ENCODE measurements at places on chromosomes 7 and 10.

DNA sequence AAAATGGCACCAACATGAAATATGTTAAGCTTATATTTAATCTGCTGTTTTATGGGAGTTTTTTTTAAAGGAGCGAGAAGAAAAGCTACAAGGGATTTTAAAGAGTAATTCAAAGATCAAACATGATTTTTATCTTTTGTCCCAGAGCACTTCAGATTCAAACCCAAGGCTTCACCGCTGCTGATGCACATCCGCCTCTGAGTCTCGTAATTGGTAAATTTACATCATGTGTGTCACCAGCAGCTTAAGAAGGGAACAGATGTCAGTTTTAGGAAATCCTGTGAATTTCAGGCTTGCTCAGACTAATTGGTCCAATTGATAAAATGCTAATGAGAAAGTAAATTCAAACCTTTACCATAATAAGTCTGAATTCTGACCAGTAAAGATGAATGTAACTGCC, 406.3 kb downstream of the GFRA1 start:
- DNase-seq, result no peak

DNA sequence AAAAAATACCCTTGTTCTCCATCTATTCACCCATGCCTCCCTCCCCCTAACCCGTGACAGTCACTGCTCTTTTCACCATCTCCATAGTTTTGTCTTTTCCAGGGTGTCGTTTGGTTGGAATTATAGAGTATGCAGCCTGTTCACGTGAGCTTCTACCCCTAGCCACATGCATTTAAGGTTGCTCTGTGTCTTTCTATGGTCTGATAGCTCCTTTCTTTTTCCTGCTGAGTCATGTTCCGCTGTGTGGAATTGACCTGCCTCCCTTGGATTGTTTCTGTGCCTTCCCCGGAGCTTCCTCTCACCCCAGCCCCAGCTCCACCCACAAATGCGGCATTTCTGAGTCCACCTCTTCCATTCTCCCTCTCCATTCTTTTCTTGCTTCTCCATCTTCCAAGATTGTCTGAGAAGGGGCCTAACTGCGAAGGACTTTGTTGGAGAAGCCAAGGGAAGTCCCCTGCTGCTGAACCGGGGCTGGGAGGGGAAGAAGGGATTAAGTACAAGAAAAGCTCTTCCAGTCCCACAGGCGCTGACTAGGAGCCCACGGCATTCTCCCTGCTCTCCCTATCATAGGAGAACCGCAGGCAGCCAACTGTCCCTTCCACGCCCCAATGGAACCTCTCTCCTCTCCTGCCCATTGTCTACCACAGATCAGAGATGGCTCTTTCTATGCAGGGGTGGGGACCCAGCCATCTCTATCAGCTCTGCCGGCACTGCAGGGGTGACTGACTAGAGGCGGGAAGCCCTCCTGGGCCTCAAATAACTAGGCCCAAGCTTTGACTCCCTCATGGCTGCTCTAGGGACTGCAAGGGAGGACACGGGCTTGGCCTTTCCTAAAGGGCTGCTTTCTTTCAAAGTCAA, 87.5 kb upstream of the ANLN start:
- no peak for DNase-seq

- DNase-seq, result no peak
These were observed 123.0 kb upstream of the FZD8 start for GRCh38 chr10:35765066-35765527.

GRCh38 chr7:128920913-128921582, 10.5 kb upstream of the KCP start:
- DNase-seq, result no peak

- DNase-seq, result no peak
These were observed 407.5 kb upstream of the AUTS2 start for GRCh38 chr7:69190763-69191162.

- no peak for DNase-seq
These were observed 451.3 kb upstream of the MBL2 start for GRCh38 chr10:53223851-53224250.

DNA sequence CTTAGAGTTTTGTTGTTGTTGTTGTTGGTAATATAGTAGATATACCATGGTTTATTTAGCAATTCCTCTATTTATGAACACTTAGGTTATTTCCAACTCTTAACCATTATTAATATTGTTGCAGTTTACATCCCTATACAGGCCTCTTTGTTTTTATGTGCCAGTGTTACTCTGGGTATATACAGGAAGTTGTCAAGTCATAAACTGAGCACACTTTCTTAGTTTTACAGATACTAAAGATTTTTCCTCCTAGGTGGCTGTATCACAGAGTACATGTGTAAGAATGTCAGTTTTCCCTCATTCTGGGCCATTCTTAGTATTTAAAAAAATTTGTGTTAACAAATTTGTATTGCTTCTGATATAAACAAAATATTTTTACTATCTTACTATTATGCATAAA, 128.4 kb downstream of the ARL4A start:
- no peak for DNase-seq

DNA sequence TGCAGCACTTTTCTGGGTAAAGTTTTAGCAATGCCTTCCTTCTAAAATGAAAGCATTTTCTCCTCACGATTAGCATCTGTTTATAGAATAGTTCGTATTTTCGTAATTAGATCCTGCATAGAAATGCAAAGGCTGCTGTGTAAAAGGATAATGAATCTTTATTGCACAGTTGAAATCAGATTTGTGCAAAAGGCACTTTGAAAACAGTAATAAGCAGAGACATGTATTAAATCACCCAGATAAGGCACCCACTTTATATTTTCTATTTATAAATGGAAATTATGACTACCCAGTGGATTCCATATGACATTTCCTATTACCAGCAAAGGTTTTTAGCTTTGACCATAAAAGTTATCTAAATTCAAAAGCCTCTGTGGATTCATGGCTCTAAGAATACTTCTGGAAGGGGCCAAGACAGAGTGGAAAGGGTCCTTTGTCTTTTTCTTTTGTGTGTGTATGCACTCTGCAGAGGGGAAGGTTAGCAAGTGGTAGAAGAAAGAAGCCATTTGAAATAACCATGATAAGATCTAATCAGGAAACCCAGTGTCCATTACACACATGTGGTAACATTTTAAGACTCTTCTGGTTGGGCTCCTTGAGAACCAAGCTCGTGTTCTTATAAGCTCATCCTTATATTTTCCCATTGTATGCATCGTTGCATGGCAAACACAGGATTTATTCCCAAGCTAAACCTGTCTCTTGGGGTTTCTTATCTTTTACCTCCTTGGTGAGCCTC, 612.1 kb downstream of the AUTS2 start:
- no peak for DNase-seq

- DNase-seq, result no peak
These were observed 10.7 kb upstream of the UCN3 start for GRCh38 chr10:5354068-5354467.

DNA sequence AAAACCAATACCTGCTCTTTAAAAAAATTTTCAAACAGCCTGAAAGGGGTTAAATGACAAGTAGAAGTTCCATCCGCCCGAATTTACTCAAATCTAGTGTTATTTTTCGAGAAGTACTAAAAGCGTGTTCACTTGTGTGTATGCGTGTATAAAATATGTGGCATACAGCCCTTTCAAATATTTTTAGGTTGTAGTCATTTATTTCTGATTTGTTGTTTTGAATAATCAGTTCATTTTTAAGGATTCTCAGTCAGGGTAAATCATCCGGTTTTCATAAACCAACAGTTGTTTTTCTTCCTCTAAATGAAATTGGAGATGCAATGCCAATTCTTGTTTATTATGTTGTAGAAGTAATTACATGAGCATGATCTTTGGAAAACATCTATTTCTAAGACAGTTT, 6.9 kb upstream of the SUN1 start:
- no peak for DNase-seq

DNA sequence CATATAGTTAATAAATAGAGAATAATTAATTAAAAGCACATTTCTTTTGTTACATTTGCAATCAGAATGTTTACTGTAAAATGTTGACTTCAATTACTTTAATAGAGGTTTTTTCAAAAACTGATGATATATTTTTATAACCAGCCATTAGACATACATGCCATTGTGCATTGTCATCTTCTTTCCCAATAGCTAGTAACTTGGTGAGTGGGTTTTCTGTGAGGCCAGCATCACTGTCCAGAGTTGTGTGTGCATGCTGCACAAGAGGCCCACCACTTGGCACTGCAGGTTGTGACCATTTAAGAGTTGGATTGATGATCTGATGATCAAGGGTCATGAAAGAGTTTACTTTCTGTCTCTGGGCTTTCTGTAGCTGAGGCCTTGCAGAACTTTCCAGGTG, 46.5 kb downstream of the TFEC start:
- no peak for DNase-seq

GRCh38 chr7:120740348-120740747, 117.6 kb downstream of the TSPAN12 start:
- no peak for DNase-seq

- no peak for DNase-seq
These were observed 908.0 kb upstream of the SORCS1 start for GRCh38 chr10:108072466-108072865.

DNA sequence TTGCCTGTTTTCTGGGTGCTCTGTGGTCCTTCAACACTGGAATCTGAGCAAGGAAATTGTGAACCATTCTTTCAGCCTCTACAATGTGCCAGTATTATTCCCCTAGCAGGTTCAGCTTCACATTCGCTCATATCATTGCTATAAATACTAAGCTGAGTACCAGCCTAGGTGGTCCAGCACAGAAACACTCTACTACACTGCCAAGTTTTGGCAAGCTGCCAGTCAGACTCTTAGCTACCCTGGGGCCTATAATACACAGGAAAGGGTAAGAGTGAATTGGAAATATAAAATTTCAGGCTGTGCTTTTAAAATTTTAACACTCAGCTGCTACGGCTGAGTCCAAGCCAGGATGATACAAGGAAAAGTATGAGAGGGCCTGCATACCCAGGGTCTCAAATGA, 49.9 kb upstream of the PPP1R3A start:
- no peak for DNase-seq

DNA sequence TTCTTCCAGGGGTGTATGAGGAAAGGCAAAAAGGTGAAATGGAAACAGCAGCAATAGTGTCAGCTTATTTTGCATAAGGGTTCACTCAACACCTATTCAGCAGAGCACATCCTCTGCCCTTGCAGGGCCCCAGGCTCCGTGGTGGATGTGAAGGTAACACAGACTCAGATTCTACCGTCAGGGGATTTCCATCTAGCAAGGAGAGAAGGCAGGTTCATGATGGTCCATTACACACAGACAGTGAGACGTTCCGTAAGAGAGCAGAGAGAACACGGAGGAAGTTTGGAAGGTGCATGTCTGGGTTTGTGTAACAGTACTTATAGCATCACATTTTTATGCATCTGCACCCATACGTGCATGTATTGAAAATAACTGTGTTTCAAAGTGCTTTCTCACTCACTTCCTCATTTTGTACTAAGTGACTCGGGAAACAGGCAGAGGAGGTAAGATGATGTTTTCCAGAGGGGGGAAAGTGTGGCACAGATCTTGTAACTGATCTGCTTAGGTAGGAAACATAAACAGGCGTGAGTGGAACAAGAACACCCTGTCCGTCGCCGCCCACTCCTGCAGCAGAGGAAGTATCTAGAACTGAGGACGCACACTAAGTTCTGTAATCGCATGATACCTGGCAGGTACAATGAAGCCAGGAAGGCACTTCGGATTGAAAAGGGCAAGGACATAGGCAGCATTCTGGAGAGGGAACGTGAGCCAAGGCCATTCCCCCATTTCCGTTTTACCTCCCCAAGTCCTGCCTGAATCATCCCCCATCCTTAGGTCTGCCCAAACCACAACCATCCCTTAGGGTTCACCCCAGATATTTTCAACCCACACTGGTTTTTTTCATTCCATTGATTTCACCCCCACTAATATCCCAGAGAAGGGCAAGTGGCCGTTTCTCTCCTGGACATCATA, 1.0 kb upstream of the ENO4 start:
- DNase-seq, result no peak

GRCh38 chr10:82254237-82254636, 379.2 kb downstream of the NRG3 start:
- DNase-seq, result no peak

- DNase-seq, result no peak
These were observed 88.7 kb upstream of the ZWINT start for GRCh38 chr10:56449770-56450169.

GRCh38 chr7:93838966-93839365, 51.6 kb downstream of the TFPI2 start:
- no peak for DNase-seq

DNA sequence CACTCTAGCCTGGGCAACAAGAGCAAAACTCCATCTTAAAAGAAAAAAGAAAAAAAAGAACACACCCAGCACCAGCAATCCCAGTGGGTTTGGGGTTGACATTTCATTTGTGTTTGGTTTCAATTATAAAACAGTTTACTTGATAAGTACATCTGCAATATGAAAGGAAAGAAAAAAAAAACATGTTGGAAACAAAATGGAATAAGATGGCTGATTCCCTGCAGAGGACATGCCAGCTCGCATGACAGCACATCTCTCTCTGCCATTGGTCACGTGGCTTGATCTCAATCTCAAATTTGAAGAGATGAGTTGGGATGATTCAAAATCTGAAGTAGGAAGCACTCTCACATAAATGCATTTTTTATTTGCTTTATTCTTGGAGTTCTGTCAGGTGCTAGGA, 28.0 kb downstream of the MYOF start:
- no peak for DNase-seq

DNA sequence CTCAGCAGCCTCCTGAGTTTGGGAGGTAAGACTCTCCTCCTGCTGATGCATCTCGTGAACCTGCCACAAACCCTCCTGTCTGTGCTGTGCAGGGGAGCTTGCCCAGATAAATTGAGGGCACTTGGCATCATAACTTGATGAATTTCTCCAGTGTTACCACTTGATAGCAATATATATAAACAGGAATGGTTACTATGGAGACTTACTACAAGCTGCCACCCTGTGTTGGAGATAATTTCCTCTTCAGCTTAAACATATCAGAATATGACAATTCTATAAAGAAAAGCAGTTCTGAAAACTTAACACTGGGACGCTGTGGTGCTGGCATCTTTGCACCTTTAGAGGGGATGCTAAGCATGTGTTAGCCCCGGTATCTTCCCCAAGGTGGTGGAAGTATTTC, 14.9 kb downstream of the PFKFB3 start:
- DNase-seq, result no peak

GRCh38 chr10:71042216-71042615, 153.9 kb upstream of the PCBD1 start:
- DNase-seq, result no peak

GRCh38 chr10:64091897-64092296, 570.7 kb downstream of the REEP3 start:
- DNase-seq, result no peak

GRCh38 chr10:131310142-131310541, 1.4 kb downstream of the TCERG1L start:
- DNase-seq, result no peak

DNA sequence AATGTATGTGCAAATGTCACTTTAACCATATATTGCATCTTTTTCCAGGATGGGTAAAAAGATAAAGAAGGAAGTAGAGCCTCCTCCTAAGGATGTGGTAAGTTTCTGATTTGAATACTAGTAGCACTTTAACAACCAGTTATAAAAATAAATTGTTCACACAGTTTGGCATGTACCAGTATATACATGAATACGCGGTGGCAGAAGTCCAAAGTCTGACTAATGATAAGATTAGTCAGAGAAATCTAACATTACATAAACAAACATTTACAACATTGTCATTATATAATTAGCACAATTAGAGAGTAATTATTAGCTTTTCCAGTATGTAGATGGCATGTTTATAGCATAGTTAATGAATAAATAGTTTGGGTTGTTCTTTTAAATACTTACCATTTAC, 4.1 kb downstream of the ARMC3 start:
- DNase-seq, result no peak

All from activated CD8-positive, alpha-beta memory T cell treated with anti-CD3 and anti-CD28 coated beads for 1 hour (primary cell).